Activated CD4-positive, alpha-beta T cell treated with anti-CD3 and anti-CD28 coated beads, Interleukin-2, amount 50 U/mL, for 4 hours (primary cell): ENCODE measurements at places on chromosomes 6 and 20.
A peak's percentile ranks its signal among the peaks of the same experiment; 100 is the strongest.

GRCh38 chr6:131976545-131977061, 25.4 kb upstream of the CCN2 start:
- no peak for DNase-seq

DNA sequence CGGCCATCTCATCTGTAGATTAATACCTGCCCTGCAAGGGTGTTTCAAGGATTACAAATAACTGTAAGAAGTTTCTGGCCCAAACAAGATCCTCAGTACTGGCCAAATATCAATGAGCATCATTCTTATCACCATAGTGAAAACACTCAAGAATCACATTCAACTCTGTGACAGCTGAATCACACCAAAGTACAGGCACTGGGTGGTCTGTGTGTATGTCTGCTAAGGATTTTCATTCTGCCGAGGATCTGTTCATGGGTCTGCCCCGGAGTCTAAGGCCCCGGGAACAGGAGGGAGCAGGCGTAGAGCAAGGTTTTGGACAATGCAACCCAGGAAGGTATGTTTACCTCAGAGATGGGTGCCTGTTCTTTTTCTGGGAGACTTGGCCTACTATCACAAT, 110.5 kb downstream of the TRERF1 start:
- DNase-seq = no peak

DNA sequence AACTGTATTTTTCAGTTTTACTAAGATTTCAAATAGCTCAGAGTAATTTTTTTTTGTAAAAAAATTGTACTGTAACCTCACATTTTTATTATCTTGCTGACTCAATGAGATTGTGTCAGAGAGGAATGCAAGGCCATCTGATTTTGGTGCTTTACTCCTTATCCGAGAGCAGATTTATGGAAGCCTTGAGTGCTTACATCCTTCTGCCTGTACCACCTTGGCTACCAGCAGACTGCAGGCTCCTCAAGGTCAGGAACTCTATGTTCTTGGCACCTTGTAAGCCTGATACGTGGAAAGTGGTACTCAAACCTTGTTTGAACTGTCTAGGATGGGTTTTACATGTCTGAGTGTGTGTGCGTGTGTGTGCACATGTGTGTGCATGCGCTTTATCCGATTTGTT, 80.1 kb upstream of the MLIP start:
- DNase-seq = no peak

- DNase-seq = no peak
Measured at GRCh38 chr6:159301810-159302593, 132.8 kb downstream of the FNDC1 start.

- DNase-seq = no peak
Measured at GRCh38 chr20:56373942-56374341, 15.2 kb downstream of the FAM210B start.

DNA sequence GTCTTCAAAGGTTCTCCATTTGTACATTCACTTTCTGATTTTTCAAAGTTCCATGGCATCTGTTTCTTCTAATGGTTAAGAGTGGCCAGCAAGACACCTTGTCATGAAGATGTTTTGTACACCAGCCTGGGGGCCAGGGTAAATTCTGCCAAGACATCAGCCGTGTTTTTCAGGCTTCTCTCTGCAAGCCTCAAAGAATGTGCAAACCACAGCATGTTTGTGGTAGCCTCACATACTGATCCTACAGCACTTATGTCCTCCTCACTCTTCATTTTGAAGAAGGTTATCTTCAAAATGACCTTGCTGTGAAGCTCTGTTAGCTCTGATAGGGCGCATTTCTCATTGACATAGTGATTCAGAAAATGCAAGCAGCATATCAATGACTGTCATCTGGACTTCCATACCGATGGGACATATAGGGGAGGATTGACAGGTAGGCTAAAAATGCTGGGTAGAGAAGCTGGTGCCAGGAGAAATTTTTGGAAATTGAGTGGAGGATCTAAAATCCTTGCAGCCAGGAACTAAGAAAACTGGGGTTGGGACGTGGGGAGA, 59.3 kb upstream of the SPTLC3 start:
- no peak for DNase-seq

DNA sequence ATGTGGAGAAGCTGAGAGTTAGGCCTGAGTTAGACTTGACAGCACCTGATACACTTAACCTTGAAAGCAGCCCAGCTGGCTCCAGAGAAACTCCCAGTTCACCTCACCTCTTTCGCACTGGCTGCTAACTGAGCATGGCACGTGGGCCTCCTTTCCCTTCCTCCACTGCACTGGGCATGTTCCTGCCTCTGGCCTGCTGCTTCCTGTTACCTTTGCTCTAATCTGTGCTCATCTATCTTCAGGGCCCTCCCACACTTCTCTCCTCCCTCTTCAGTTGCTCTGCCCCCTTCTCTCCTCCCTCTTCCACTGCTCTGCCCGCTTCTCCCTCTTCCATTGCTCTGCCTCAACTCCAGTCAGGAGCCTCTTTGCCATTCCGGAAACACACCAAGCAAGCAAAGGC, 13.7 kb upstream of the UBE2V1 start:
- DNase-seq = no peak

- no peak for DNase-seq
Measured at GRCh38 chr6:84669945-84670344, 94.5 kb downstream of the TBX18 start.

- no peak for DNase-seq
Measured at GRCh38 chr20:14643146-14643545, 305.7 kb upstream of the FLRT3 start.

GRCh38 chr6:166842607-166843006, 113.7 kb downstream of the RNASET2 start:
- no peak for DNase-seq

GRCh38 chr6:81694207-81694606, 58.3 kb downstream of the TENT5A start:
- no peak for DNase-seq

- no peak for DNase-seq
Measured at GRCh38 chr6:170128346-170128745, 162.5 kb downstream of the DLL1 start.

DNA sequence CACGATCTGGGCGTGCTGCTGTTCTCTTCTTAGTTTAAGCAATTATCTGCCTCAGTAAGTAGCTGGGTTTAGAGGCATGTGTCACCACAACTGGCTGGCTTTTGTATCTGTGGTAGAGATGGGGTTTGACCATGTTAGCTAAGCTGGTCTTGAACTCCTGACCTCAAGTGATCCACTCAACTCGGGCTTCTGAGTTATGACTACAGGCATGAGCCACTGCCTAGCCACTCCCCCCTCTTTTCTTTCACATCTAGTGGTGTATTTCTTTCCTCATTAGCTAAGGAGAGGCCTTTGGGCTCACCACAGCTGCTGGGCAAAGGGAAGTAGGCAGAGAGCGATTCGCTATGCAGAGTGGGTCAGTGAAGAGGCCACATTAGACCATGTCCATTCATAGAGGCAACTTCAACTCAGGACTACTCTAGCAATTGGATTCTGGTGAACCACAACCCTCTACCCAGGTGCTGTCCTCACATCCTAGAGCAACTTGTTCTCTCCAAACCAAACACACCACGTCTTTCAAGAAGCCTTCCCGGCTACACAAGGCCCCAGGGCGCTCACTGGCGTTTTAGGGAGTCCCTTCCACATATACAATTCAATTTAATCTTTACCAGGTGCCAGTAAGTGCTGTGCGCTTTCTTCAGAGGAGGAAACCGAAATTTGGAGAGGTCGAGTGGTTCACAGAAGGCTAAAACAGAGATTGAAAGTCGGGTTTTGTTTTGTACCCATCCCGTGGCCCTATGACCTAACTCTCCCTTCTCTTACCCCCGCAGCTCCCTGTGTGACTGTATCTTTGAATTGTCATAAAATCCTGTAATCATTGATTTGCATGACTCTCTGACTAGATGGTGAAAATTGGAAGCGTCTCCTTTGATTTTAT, 26.5 kb upstream of the GFOD1 start:
- no peak for DNase-seq

GRCh38 chr20:2178318-2179232, 76.9 kb downstream of the STK35 start:
- no peak for DNase-seq

DNA sequence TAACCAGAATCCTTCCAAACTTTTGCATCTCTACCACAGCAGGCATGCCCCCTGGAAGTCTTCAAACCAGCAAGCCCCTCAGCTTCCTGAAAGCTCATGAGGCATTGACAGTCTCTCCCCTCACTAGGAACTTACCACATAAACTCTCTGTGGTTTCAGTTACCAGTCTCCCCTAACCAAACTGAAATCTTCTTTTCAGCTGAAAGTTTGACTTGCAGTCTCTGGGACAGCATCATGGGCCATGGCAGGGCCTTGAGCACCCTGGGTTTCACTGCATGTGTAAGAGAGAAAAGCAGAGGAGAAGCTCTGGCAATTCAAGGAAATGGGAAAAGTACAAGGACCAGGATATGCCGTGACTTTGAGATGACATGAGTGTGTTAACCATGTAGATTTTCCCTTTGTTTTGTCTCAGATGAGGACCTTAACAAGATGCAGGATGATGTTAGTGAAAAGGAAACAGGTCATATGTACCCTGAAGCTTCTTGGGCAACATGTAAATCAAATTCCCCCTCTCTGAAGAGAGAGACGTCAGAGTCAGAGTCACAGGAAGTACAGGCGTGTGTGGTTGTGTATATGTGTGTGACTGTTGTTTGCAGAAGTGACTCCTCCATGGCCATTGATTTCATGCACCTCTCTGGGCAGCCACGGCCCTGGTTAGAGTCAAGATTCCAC, 106.3 kb downstream of the TNFRSF21 start:
- no peak for DNase-seq

GRCh38 chr6:35931120-35931561, 10.2 kb upstream of the SRPK1 start:
- no peak for DNase-seq

DNA sequence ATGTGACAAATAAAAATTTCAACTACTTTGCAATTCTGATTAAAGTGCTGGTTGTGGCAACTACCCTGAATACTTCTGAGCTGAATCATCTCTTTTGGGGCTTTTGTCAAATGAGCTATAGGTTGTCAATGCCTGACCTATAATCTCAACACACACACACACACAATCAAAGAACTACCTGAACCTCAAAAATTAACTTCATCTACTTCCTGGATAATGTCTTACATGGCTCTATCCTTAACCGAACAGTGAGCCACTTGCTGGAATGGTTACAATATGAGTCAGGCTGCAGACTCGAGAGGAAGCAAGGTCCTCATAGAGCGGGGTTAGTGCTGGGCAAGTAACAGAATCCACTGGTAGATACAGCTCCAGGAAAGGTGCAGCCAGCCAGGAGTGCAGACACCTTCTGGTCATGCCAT, 70.6 kb upstream of the DST start:
- DNase-seq = no peak

DNA sequence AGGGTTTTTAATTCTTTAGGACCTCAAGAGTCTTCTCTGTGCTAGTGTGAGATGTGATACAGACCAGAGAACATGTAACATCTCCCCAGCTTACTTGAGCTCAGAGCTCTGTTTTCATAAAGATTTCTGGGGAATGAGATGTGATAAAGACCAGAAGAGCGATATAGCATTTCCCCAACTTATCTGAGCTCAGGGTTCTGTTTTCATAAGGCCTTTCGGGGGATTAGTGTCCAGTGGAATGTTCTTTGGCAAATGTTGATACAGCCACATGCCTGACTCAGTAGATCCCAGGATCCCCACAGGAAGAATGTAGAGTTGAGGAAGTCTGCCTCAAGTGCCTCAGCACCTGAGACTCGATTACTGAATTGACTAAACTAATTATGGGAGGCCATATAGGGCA, 18.7 kb upstream of the TOP1 start:
- no peak for DNase-seq

- peak; percentile 66 for DNase-seq
Measured at GRCh38 chr6:43771210-43771857, 1.3 kb downstream of the VEGFA start.

GRCh38 chr20:4491643-4492042, 230.1 kb upstream of the PRND start:
- no peak for DNase-seq

GRCh38 chr6:130587778-130588520, 222.1 kb downstream of the TMEM200A start:
- no peak for DNase-seq

DNA sequence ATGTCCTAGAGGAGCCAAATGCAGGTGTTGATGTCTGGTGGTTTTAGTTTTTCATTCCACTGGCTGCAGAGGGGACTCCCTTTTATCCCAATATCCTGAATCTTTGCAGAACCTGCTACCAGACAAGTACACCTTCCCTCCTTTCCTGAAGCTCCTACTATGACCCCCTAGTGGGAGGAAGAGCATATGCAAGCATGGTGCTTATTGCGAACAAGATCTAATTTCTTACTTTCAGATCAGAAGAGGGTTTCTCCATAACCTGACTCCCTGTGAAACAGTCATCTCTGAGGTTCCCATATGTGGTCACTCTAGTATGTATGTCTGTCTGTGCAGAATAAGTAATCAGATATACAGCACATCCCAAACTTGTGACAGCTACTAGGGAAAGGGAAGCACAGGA, 277.2 kb downstream of the ARHGAP18 start:
- no peak for DNase-seq

DNA sequence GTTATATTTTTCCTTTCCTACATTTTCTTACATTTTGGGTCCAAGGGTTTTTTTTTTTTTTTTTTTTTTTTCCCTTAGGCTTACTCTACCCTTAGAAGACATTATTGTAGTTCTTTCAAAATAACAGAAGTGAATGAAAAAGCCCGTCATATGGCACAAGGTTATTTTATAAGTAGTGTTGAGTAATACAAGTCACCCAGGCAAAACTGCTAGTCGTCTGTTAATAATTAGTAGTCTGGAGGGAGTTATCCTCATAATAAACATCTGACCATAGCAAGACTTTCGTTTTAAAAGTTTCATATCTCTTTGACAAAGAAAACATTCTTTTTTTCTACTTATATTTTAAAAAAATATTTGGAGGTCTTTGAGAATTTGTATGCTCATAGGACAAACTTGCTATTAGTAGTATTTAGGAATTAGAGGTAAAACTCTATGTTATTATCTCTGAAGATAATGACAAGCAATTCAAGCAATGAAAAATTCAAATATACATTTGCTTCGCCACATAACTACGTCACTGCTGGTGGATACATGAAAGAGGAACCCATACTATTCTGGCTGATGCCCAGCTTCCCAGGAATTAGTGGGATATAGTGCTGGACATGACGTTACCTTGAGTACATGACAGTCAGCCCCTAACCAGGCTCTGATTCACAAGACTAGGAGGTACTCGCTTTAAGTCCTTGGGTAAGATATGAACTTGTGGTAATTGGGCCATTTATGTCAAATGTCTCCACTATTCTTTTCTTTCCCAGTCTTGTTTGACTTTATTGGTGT, 532.8 kb downstream of the GRIK2 start:
- no peak for DNase-seq

DNA sequence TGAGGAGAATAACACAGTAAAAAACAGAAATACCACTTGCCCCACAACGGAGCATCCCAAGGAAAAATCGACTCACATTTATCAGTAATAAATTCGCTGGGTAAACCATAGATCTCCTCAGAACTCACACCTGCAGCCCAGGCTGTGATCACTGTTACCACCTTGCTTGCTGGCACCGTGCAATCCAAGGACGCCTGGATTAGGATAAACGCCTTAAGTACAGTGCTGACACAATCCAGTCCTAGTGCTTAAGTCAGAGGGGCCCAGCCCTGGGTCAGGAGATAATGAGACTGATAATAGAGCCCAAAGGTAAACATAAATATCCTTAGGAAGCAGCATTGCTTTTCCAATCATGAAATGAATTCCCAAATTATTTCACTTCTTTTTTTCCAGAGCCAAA, 62.5 kb downstream of the EPB41L2 start:
- no peak for DNase-seq

- no peak for DNase-seq
Measured at GRCh38 chr6:12577124-12577850, 139.3 kb upstream of the PHACTR1 start.

- no peak for DNase-seq
Measured at GRCh38 chr20:7285918-7286556, 518.6 kb downstream of the BMP2 start.

GRCh38 chr6:25423358-25423757, 144.2 kb downstream of the CARMIL1 start:
- no peak for DNase-seq
